GM19239 (cell line): ENCODE measurements at places on chromosomes 1 and 21.

DNA sequence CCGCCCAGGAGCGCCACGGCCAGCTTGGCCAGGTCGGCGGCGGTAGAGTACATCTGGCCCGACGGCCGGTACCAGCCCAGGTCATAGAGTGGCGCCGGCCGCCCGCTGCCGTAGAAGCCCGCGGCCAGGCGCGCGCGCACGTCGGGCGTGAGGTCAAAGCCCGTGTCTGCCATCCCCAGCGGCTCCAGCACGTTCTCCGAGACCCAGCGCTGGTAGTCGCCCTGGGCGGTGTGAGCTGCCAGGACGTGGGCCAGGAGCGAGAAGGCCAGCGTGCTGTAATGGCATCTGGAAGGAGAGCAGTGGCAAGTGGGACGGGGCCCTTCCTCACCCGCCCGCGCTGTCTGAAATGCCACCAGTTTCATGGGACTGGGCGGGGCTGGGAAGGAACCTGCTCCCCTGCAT is 18.9 kb downstream of the LACTBL1 start:
- no peak for DNase-seq

GRCh38 chr1:225602590-225603206 is 50.2 kb downstream of the ENAH start:
- no peak for DNase-seq

DNA sequence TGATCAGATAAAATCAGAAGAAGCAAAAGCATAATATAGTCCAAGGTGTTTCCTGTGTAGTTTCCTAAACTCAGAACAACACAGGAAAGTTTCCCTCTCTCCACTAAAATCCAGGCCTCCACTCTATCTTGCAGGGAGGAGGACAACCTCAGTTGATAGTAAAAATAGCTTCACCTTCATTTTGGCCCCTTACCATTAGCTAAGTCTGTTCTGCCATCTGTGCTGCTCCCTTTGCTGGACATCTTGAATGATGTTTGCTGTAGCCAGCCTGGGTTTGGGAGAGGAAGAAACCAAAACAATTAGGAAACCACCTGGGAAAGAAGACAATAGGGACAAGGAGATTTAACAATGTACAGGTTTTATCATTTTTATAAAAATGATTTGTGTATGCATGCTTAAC is 18.6 kb downstream of the DCAF8 start:
- no peak for DNase-seq

DNA sequence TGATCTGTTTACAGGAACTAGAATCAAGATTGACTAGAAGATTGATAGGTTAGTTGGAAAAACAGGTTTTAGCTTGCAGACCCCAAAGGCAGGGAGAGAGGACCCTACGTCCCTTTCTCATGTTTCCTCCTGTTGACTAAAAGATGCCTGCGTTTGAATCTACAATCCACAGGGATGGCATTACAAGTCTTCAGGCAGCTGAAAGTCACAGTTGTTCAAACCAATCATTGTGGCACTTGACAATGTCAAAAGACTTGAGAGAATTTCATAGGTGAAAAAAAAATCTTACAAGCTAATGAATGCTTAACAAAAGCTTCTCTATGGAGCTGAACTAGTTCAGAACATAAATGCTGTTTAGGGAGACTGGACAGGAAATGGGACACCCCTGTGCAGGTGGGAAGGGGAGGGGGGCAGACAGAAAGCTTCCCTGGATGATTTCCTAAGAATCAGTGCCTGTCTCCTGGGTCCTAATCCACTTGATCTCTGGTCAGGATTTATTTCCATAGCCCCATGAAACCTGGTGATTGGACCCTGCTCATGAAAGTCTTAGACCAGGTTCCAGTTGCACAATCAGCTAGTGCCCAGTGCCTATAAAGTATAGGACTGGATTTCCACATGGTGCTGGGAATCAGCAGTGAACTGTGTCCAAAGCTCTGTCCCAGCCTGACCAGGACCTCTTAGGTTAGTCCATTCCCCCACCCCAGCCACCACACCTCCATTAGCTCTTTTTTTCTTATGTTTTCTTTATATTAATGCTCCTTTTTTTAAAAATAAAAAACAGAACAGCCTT is 91.6 kb upstream of the BCAR3 start:
- DNase-seq = no peak

DNA sequence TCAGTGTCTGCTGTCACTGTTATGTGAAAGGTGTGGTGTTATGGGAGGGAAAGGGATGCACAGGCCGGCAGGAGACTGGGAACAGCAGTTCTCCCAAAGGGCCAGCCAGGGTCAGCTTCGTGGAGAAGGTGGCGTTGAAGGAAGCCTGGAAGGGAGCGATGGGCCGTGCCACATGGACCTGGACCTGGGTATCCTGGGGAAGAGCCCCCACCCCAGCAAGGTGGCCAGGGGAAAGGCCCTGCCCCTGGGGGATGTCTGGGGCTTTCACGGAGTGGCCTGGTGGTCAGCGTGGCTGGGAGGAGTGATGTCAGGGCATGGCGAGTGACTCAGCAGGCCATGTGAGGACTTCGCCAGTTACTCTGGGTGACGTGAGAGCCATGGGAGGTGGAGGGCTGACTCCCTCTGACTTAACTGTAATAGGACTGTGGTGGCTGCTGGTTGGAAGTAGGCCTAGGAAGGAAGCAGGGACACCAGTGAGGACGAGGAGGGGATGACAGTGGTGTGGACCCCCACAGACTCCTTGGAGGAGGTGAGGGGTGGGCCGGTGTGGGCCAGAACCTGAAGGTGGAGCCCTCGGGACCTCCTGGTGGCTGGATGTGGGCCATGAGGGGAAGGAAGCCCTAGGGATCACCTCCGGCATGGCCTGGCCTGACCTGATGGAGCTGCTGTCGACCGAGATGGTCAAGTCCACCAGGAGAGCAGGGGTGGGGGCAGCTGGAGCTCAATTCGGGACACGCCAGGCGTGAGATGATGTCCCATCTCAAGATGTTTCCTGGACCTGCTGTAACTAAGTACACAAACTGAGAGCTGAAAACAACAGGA is 54.5 kb downstream of the BACE2 start:
- DNase-seq = no peak

- DNase-seq = no peak
These were observed 349.7 kb upstream of the C1orf87 start for GRCh38 chr1:60423146-60423780.

GRCh38 chr1:218344814-218345672 is at the start of gene TGFB2:
TSS of gene TGFB2 (plus strand) at chr1:218345336. CDS start at chr1:218346702, 1,366 bp downstream.
- DNase-seq = no peak

DNA sequence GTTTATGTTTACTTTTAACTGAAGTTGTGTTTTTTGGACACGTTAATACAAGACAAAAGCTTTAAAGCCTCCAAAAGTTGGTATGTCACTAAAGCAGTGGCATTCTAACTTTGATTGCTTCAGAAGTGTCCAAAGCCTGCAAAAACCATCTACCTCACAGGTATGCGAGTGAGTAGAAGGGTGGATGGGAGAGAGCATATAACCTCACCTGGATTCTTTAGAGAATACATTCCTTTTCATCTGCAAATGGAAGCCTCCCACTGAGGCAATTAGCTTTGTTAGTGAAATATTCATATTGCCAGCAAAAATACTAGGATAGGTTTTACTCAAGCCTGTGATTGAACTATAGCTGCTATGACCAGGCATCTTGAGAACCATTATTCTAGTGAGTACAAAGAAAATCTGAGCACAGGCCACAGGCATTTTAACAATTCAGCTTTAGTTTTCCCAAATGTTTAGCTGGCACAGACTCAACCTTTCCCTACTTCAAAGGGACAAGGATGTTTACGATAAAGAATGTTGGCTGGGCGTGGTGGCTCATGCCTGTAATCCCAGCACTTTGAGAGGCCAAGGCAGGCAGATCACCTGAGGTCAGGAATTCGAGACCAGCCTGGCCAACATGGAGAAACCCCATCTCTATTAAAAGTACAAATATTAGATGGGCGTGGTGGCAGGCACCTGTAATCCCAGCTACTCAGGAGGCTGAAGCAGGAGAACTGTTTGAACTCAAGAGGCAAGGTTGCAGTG is 39.7 kb downstream of the MAP3K21 start:
- no peak for DNase-seq

DNA sequence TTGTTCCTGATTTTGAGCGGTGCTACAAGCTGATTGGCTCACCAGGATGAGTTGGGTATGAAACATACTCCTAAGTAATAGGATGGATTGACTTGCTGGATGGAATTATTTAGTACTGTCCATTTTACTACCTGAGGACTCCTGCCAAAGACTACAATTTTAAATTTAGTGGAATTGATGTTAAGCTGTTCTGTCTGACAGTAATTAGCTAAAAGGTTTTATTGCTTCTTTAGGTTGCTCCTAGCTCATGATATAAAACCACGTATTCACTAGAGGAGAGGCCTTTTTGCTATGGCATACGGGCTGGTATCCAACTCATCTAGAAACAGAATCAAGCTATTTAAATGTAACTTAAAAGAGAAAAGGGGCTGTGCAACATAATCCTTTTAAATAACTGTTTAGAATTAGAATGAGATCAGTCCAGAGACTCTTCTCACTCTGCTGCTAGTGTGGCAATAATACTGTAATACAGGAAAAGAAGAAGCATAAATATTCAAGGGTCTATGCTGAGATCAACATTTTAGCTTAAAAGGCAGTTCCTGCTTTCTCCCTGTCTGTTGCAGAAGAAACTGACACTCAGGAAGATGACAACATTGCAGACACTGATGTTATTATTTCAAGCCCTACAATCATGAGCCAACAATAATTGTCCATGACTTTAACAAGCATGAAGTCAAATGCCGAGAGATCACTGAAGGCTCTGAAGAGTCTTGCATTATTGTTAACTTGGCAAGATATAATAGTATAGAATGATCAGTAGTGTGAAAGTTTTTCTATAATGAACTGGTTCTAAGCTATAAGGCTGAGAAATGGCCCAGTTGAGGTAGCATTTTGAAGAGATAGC is 258.7 kb upstream of the ADGRL4 start:
- no peak for DNase-seq

DNA sequence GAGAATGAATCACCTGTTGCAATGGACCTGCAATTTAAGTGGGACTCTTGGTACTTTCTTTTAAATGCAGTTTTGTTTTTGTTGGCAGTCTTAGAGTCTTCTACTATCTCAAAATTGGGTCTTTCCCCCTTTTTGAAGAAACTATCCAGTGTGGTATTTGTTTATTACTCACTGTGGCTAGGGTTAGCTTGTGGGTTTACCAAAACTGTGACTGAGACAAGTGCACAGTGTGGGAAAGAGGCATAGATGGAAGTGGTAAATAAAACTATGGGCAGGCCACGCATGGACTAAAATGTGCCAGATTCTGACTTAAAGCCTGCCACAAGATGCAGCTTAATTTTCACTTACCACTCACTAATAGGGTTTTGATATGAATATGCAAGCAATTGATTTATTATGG is 1441.7 kb downstream of the PLA2G4A start:
- no peak for DNase-seq

- no peak for DNase-seq
These were observed 68.0 kb downstream of the RUNX3 start for GRCh38 chr1:24861821-24862727.

DNA sequence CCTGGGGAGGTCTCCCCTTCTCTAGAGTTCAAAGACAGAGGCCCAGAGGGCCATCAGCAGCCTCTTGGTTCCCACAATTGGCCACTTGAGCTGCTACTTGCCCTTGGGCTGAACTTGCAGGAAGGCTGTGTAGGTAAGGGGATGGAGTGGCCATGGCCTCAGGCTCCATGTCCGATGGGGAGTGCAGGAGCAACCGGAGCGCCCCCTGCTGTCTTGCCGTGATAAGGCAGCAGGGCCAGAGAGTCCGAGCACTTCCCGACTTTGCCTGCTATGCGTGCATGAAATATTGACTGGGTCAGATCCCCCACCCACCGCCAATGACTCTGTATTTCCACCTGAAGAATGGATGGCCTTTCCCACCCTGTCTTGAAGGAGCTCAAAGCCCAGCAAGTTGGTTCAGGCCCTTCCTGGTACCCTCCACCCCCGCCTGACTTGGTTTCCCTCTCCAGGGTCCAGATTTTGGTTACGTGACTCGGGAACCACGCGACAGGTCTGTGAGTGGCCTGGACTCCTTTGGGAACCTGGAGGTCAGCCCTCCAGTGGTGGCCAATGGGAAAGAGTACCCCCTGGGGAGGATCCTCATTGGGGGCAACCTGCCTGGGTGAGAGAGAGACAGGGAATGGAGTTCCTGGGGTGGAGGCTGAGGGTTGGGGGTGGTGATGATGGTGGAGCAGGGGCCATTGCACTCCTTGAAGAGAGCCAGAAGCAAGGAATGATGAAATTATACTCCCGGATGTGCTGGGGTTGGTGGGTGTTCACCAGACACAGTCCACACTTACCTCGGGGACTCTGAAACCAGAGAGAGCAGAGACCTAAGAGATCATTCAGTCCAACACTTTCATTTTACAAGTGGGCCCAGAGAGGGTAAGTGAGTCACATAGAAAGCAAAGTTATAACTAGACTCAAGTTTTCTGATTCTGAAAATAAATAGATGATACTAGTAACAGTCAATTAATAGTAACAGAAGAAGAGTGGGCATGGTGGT is 25.6 kb downstream of the PADI3 start:
- DNase-seq = peak; percentile 53

DNA sequence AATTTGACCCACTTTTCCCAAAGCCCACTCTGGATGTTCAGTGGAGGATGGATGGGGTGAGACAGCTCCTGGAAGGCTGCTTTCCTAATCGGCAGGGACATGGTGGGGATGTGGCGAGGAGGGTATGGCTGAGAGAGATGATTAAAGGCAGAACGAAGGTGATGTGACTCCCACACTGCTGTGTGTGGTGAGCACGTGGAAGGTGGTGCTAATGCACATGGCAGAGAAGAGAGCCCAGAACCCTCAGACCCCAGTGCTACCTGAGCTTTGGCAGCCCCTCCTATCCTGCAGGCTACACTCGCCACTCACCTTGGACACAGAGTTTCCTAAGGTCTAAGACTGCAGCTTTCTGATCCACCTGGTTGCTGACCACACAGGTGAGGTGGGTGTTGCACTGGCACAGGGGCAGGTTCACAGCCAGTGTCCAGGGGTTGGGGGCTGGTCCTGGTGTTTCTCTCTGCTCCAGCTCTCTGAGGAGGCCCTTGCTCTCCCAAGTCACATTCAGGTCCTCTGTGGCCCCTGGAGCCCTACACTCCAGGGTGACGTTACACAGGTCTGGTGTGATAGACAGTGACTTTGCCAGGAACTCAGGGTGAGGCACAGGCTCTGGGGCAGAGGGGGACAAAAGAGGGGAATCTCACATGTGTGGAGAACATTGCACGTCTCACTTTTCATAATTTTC is 151.4 kb upstream of the ETV3 start:
- DNase-seq = no peak

DNA sequence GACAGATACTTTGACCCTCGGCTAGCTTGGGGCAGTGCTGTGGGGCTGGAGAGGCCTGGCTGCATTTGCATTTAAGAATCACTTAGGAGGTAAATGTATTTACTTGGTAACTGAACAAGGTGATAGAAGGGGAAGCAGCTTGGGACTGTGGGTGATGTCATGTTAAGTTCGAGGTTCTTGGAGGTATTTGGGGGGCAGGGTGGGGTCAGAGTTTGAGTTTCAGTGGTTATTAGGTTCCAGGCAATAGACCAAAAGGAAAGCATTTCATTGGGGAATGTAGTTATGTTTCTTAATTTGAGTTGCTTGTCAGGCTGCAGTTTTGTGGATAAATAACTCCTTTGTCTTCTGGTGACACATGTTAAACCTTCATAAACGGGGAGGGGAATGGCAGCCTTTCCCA is 2.4 kb upstream of the FAM78B start:
- no peak for DNase-seq

- no peak for DNase-seq
These were observed 40.8 kb upstream of the KIRREL1 start for GRCh38 chr1:157952601-157953000.

GRCh38 chr1:167938080-167938636 is 1.3 kb upstream of the MPC2 start:
- DNase-seq = no peak
